Retina (tissue), 1 donor: ENCODE measurements at places on chromosomes 7 and 10.

DNA sequence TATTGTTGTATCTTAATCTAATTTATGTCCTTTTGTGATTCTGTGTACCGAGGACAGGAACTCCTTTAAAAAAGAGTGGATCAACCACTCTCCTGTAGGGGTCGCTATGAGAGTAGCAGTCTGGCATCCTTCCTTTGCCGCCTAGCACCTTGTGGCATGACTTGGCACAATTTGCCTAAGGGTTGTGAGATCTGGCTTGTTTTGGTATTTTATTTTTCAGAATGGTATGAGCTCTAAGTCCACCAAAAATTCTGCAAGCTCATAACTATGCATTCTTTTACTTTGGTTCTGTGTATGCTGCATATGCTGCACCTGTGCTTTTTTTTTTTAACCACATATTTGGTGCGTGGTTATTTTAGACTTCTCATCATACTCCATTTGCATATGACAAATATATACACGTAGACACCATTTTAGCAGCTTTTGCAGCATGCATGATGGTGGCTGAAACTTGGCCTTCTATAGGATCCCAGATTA is 112.8 kb downstream of the CDK14 start:
- peak; percentile 49 for DNase-seq

- no peak for DNase-seq
These were observed 16.8 kb downstream of the OSBPL3 start for GRCh38 chr7:24963218-24963617.

GRCh38 chr7:112266595-112267270 is 60.2 kb downstream of the ZNF277 start:
- DNase-seq = no peak

- DNase-seq = no peak
These were observed 2.7 kb upstream of the PNLIPRP1 start for GRCh38 chr10:116587878-116588591.

DNA sequence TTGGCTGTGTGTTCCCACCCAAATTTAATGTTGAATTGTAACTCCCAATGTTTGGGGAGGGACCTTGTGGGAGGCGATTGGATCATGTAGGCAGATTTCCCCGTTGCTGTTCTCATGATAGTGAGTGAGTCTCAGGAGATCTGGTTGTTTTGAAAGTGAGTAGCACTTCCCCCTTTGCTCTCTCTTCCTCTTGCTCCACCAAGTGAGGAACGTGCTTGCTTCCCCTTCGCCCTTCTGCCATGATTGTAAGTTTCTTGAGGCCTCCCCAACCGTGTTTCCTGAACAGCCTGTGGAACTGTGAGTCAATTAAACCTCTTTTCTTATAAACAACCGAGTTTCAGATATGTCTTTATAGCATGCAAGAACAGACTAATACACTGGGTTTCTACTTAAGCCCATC is 176.3 kb downstream of the CDK14 start:
- DNase-seq = no peak

DNA sequence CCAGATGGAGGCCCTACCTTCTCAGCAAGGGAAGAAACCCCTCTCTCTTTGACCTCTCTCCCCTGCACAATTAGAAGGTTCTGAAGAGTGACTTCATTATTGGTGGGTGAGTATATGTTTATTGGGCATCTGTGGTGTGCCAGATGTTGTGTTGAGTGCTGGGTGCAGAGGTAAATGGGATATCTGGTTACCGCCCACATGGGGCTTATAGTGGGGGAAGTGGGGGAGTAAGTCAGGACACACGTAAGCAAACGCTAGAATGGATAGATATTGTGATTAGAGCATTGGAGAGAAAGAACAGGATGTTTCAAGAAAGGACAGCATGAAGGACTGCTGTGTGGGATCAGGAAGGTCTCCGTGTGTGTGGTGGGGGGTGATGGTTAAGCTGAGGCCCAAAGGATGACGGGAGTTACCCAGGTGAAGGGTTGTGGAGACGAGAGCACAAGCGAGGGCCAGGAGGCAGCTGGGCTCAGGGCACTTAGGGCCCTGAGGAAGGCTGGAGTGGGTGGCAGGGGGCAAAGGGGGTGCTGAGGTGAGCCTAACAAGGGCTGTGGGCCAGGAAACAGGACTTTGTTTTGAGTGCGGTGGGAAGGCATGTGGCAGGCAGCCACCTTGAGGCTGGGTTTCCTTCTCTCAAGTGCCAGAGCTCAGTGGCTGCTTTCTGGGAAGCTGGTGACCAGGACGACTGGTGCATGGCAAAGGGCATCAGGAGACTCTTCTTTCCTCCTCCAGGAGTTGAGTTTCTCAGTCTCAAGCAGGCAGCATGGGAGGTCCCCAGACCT is 299.9 kb downstream of the RPS24 start:
- DNase-seq = no peak

GRCh38 chr10:3025026-3025683 is 42.2 kb upstream of the PFKP start:
- no peak for DNase-seq

DNA sequence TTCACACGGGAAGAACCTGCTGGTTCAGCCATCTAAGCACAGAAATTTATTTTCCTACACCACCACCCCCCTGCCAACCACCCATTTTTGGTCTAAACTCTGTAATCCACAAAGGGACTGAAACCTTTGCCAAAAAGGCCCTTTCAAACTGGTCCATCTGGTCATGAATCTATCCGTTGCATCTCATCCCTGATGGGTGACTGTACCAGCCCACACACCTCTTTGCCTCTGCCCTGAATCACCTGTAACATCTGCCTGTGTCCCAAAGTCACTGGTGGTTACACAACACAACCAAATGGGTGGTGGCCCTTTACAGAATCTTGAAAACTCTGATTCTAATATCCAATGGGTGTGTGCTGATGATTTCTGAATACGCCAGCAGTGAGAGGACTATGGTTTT is 503.4 kb downstream of the PARD3 start:
- DNase-seq = no peak

GRCh38 chr10:54742416-54742815 is 58.6 kb downstream of the PCDH15 start:
- no peak for DNase-seq

DNA sequence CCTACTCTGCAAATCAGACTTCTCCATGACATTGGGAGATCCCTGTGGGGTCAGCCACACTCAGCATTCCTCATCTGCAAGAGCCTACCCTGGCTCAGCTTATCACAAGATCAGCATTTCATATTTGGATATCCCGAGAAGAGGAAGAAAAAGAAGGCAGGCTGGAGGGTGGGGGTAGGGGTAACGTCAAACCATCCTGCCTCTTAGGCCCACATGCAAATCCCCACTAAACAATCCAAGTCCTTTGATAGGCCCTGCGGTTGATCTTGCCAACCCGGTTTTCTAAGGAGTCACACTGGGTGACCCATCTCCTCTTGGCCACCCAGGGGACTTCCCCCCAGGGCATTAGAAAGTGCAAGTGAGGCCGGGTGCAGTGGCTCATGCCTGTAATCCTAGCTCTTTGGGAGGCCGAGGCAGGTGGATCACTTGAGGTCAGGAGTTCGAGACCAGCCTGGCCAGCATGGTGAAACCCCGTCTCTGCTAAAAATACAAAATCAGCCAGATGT is 128.0 kb upstream of the CALN1 start:
- no peak for DNase-seq

- no peak for DNase-seq
These were observed 188.4 kb upstream of the MGMT start for GRCh38 chr10:129278686-129279085.

GRCh38 chr10:88182601-88182930 is 319.1 kb downstream of the PTEN start:
- DNase-seq = no peak

- no peak for DNase-seq
These were observed 195.0 kb upstream of the RHOBTB1 start for GRCh38 chr10:61138708-61139591.

- DNase-seq = no peak
These were observed 760 bp upstream of the KCTD7 start for GRCh38 chr7:66627881-66628360.

DNA sequence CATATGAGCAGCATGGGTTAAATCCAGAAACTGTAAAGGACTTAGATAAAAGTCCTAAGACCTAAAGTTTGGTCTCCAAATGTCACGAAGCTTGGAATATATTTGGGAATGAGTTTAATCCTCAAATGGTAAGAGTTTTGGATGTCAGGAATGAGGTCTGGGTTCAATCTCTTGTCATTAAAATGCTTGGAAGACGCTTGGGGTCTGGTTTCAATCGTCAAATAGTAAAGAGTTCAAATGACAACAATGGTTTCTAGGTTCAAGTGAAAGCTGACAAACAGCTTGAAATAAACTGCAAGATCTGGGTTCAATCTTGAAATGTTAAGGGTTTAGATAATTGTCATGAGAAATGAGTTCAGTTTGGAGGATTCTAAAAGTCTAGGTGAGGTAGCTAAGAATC is 385.5 kb upstream of the HPS1 start:
- DNase-seq = no peak

DNA sequence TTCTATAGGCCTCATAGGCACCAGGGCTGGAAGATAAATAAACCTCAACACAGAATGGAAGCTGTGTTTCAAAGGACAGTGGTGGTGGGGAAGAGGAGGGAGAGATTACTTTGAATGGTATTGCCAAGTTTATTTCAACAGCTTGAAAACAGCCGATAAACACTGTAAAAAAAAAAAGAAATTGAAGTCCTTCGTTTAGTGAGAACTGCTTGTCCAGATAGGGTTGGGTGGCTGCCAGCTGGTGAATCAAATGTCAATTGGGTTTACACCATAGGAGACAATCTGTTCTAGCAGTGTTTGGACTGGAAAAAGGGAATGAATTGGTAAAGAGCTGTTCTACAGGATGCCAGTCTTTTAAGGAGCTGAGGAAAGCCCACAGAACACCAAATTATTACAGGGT is 254.8 kb downstream of the PHF14 start:
- no peak for DNase-seq

- DNase-seq = no peak
These were observed 84.4 kb downstream of the LHPP start for GRCh38 chr10:124546055-124546369.

DNA sequence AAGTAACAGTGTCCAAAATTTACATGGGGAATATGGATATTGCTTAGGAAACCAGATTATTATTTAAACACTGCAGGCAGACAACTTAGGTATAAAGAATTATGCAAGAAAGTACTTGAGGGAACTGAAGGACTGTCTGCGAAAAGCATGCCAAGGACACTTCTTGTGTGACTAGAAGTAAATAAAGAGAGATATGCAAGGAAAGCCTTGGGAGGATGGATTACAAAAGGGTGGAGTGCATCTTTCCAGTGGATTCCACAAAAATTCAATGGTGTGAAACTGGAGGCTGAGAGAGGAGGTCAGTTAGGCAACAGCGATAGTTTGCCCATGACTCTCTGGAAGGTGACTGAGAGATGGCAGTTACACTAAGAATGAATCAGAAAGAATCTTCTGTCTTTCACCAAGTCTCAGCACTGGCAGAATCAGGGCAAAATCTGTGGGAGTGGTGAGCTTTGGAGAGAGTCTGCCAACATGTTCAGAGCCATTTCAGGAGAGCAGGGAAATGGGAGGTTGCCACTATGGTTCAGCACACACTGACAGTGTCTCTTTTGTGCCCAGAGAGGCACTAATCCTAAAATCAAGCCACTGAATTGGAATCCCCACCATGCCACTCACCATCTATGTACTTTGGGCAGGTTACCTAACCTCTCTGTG is 331.6 kb downstream of the BMPER start:
- DNase-seq = no peak

DNA sequence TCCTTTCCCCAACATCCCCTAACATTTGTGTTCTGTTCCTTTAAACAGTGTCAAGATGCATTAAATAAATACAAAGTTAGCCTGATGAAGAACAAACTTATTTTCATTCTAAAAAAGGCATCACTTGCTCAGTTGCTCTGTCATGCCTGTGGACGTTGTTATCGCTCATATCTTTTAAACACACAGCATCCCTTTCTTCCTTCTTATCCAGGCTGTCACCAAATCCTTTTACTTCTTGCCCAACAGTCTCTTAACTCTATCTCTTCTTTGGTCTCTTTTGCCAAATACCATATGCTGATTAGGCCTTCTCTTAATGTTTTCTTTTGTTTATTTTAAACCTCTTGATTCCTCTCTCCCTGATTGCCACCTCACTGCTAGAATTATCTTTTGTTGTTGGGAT is 43.9 kb downstream of the DKK1 start:
- DNase-seq = no peak

DNA sequence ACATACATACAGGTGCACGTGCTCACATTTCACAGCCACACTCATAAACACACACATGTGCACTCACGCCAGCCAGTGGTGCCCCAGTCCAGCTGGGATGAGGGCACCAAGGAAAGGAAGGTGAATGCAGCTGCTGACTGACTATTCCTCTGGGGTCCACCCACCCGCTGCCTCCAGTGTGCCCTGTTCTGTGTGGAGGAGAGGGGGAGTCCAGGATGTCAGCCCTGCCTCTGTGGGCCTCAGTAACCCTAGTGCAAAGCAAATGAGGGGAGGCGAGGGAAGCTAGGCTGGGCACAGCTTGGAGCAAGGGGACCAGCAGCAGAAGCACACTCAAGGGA is 57.6 kb downstream of the YKT6 start:
- DNase-seq = no peak

DNA sequence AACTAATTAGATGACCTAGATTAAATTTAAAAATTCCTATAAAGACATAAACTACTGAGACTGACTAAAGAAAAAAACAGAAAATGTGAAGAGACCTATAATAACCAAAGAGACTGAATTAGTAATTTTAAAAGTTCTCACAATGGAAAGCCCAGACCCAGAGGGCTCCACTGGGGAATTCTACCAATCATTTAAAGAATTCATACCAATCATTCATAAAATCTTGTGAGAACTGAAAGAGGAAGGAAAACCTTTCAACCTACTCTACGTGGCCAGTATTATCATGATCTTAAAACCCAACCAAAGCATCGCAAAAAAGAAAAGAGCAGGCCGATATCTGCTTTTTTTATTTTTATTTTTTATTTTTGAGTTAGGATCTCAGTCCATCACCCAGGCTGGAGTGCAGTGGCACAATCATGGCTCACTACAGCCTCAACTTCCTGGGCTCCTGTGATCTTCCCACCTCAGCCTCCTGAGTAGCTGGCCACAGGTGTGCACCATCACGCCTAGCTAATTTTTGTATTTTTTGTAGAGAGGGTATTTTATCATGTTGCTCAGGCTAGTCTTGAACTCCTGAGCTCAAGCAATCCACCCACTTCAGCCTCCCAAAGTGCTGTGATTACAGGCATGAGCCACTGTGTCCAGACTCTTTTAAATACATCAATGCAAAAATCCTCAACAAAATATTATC is 48.6 kb downstream of the DGKI start:
- DNase-seq = no peak

GRCh38 chr10:44032216-44032615 is 352.7 kb downstream of the CXCL12 start:
- no peak for DNase-seq

- no peak for DNase-seq
These were observed 108.6 kb upstream of the TMEM106B start for GRCh38 chr7:12102527-12102926.

GRCh38 chr10:73446926-73447325 is 13.6 kb upstream of the MSS51 start:
- no peak for DNase-seq
